ENCODE measurements at places on chromosomes 2 and 18.

GRCh38 chr18:5508821-5509220, 35.0 kb downstream of the EPB41L3 start:
- DNase-seq, result no peak

DNA sequence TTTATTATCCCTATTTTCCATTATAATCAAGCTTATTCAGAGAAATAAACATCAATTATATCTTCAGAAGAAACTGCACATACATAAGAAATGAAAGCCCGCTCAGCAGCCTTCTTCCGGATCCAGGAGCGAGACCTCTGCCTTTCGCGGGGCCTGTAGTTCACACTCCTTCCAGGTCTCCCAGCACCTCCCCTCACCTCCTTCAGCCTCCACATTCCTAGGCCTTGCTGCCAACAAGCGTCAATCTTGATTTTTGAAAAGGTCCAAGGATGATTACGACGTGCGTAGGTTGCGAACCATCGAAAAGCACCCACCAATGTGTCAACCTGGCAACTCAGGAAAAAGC, 355 bp upstream of the KIDINS220 start:
- DNase-seq, result no peak

GRCh38 chr2:105834931-105835330, 90.2 kb downstream of the NCK2 start:
- DNase-seq, result no peak

DNA sequence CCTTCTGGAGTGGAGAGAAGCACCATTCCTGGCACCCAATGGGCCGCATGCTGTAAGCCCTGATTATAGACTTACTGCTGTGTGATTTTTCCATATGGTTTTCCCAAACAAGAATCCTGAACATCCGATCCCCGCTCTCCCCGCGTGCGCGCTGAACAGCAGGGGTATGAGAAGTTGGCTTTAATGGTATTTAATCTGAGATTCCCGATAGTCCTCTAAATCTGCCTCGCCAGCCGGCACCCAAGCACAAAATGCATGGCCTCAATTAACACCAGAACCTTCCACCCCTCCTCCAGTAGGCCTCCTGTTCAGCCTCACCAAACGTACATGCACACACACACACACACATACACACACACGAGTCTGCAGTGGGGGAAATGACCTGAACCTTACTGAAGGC, 480.3 kb downstream of the BCL11A start:
- no peak for DNase-seq

- DNase-seq, result no peak
These were observed 892.1 kb upstream of the DDX18 start for GRCh38 chr2:116922414-116922813.

DNA sequence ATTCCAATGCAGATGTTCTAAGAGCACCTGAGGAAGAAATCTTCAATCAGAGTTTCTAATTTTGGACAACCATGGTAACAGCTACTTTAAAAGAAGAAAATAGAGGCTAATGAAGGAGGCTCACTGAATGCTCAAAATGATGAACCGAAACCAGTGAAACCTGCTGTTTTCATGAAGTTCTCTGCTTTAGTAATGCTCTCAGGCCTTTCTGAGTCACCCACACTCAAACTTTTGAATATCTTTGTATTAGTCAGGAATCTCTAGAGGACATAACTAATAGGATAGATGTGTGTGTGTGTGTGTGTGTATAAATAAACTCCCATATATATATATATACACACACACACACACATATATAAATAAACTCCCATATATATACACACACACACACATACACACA, 76.9 kb upstream of the RIT2 start:
- no peak for DNase-seq

- no peak for DNase-seq
These were observed 145.0 kb downstream of the ZBTB7C start for GRCh38 chr18:48263914-48264902.

GRCh38 chr2:42947809-42948600, 155.6 kb upstream of the HAAO start:
- no peak for DNase-seq

DNA sequence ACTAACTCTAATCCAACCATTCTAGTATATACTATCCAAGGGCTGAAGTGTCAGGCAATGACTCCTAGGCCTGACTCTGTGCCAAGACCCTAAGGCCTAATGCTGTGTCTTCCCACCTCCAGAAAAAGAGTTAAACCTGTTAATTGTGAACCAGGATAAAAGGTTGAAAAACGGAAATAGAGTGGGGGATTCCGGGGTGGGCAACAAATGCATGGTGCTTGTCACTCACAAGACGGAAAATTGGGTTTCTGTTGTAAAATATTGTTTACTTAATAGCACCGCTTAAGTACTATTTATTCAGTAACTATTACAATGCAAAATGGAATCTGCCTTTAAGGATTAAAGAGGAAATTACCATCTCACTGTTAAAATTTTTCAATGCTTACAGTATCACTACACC, 3.2 kb downstream of the STK17B start:
- DNase-seq, result no peak

- no peak for DNase-seq
These were observed 29.2 kb downstream of the HS6ST1 start for GRCh38 chr2:128289439-128289838.

- DNase-seq, result no peak
These were observed 131.7 kb downstream of the TAF4B start for GRCh38 chr18:26357960-26358359.

- no peak for DNase-seq
These were observed 76.2 kb downstream of the EML4 start for GRCh38 chr2:42245396-42245795.

DNA sequence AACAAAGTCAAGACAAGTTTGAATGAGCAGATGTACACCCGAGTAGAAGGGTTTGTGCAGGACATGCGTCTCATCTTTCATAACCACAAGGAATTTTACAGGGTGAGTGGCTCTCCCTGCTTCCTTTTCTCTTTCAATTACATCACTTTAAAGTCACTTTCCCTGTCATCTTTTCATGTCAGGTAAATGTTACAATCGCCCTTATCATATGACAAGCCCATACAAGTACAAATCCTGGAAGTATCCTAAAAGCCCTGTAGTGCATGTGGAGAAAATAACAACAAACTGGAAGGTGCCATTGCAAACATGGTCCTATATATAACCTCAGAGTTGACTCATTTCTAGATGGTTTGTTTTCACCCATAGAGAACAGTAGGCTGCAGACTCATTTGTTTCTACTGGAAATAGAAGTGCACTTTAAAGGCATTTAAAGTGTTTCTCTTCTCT, 126.0 kb downstream of the SP100 start:
- DNase-seq, result no peak

DNA sequence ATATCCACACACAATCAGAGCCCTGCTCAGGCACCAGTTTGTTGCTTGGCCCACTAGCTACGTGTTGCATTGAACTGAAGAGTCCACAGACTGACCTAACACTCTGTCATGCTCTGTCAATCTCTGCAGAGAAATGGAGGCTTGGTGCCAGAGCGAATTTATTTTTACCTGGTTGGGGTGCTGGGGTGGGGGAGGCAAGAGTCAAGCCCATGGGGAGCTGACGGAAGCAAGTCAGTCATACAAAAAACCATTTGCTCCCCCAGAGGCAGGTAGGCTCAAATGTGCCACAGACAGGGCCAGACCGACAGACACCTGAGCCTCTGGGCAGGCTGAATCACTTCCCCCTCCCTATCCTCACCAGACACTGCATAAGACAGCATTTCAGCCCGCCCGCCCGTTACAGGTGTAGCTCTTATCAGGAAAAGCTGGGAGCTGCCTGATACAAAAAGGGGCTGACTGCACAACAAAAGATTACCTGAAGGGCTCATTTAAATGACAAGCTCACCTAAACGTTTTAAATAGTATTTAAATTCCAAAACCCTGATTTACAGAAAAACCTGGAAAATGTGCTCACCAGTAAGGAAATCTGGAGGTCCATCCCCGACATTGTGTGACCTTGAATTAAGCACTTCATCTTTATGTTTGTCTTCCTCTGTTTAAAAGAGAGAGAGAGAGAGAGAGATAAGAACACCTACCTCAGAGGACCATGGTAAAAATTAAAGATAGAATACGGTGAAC, 2.1 kb upstream of the PCBP1 start:
- DNase-seq, result no peak

DNA sequence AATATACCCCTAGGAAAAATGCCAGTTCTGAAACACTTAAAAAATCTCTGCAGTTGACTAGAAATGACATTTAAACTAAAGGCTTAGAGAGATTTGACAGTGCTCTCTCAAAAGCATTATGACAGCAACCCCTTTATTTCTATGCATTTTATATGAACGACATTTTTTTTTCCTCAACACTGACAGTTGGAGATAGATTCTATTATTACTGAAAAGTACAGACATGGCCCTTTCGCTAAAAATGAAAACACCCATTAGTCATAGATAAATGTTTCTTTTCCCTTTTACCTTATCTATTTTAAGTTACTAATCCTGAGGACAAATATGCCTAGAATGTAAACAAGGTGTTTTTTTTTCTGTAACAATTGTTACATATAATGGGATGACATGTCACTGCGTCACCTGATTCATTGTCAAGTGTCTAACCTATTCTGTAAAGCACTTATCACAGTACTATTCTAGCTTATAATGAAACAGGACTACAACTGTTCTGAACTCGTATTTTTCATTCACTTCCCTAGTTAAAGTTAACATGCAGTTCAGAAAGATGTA, 1169.6 kb upstream of the CRIM1 start:
- DNase-seq, result no peak

- no peak for DNase-seq
These were observed 244.5 kb upstream of the ID2 start for GRCh38 chr2:8437228-8437948.

DNA sequence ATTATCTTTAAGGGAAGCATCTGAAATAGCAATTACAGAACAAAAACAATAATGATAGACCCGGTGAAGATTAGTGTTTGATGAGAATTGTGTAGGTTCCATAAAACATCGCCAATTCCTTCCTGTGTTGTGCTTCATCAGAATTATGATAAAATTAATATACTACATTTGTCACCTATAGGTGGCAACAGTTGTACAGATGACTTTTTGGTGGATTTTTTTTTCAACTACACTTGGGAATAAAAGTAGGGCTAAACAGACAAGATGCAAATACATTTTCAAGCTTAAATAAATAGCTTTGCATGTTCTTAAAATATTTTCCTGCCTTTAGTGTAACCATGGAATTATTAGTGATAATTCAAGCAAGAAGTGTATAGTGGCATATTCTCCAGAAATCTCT, 7.0 kb upstream of the LYPD1 start:
- no peak for DNase-seq

- no peak for DNase-seq
These were observed 108.5 kb downstream of the RAPGEF4 start for GRCh38 chr2:172843902-172844715.

DNA sequence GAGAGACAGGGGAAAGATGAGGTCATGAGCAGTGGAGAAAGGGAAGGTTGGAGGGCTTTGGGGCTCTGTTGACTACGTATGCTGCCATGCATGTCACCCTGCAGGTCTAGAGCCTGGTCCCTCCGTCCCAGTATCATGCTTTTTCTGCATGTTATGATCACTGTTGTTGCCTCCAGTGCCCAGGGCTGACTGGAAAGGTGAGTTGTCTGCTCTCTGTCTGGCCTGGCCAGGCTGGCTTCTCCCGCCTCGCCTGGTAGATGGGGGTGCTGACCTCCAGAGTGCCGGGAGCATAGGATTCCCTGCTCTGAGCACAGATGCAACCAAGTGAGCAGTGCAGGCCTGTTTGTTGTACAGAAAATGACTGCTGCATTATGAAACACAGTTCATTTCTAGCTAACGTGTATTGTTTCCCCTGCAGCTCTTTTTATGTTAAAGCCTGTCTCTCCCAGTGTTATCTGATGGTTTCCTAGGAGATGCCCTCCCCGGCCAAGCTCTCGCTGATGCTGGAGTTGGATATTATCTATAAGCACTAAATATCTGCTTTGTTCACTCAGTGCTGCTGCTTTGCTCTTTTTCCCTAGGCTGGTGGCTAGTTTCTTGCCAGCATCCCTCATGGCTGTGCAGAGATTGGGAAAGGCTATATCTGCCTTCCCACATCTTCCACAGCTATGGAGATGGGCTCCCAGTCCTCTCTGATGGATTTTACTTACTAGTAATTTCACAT, 158.2 kb downstream of the TDRD15 start:
- no peak for DNase-seq

DNA sequence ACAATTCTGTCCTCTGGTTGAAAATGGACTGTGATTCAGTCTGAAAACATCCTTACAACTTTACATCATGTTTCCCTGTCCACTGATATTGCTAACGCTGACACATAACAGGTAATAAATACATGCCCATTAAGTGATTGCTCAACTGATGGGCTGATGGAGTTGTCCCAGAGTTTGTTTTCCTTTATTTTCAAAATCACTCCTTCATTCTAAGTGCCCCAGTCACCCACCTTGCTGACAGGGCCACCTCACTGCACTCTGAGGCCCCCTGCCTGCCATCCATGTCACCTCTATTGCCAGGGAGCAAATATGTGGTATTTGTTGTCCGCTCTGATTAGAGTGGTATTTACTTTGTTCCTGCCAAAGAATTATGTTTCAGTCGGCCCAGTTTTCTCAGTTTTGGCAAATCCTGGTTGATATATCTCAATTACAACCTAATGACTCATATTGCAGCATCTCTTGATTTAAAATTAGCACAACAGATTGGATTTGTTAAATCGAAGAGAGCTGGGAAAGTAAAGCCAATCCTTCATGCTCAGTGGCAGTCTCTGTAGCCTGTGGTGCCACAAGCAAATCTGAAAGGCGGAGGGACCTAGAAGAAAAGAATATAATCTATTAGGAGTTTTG, 105.1 kb downstream of the RDH14 start:
- DNase-seq, result no peak

- DNase-seq, result no peak
These were observed 32.6 kb downstream of the MARCHF4 start for GRCh38 chr2:216339456-216340279.

DNA sequence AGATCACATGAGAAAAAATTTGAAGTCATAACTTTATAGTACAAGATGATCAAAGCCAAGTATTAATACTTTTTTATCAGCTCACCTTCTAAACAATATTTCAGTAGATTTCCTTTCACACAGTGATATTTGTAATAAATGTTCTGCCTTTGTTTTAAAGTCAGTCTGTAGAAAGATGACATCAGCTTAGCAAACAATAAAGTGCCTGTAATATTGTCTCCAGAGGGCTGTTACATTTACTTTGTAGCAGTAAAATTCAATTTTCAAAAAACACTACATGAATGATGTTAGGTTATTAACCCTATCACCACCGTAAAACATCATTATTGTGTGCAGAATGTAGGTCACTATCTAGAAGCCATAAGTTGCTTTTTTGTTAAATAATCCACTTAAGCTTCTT, 49.6 kb downstream of the ZEB2 start:
- no peak for DNase-seq

GRCh38 chr2:5140347-5140746, 551.8 kb upstream of the SOX11 start:
- DNase-seq, result no peak

All from thymus (tissue), 14 donors.